ENCODE measurements at places on chromosomes 16 and 17.

DNA sequence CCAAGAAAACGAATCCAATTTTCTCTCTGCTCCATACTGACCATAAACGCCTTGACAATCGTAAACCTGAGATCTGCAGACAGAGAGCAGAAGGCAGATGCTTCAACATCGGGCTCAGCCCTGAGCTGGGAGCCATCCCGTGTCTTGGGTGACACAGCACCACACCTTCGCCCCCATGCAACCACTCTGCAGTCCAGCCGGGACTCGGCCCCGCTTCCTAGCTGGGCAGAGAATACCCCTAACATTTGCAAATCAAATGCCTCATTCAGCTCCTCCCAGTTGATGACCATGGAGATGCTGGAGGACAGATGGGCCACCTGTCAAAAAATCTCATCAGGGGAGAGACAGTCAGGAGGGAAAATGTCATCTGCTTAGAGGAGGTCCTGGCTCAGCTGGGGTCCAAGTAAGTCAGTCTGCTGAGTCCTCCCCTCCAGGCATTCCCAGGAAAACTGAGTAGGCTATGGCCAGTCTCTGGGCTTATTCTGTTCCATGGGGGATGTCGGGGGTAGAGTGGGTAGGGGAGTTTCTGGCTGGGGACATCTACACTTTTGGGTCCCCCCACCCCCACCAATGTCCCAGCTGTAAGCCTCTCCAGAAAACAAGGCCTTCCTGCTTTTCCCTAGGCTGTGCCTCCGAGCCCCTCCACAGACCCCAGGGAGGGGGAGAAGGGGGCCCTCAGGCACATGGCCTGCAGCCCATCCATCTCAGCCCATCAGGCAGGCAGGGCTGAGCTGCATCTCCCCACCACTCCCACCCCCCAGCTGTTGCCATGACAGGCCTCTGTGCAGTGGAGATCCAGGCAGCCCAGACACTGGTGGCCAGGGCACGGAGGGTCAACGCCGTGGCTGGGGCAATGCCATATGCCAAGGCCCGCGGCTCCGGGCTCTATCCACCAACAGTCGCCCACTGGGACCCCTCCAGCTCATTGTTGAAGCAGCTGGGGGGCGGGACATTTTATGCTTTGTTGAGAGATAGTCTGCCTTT is 158.6 kb downstream of the AXIN2 start:
- DNase-seq: no peak

DNA sequence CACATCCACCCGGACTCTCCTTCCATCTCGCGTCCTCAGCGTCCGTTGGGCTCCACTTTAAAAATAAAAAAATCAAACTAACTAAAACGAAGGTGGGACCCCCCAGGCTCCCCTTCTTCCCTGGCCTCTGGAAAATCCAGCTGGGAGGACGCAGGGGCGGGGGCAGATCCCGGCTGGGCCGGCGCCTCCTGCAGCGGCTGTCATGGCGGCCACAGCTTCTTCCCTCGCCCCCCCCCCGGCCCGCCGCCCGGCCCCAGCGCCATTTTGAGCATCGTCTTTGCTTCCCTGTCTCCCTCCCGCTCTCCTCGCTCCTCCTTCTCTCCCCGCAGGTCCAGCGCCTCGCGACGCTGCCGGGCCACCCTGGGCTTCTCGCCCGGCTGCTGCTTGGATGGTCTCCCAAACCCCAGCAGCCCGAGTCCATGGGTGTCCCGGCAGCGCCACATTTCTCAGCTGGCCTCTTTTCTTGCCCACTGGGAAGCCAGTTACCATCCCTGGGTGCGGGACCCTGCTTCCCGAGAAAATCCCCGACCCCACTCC is 3.3 kb downstream of the HOXB2 start:
- no peak for DNase-seq

DNA sequence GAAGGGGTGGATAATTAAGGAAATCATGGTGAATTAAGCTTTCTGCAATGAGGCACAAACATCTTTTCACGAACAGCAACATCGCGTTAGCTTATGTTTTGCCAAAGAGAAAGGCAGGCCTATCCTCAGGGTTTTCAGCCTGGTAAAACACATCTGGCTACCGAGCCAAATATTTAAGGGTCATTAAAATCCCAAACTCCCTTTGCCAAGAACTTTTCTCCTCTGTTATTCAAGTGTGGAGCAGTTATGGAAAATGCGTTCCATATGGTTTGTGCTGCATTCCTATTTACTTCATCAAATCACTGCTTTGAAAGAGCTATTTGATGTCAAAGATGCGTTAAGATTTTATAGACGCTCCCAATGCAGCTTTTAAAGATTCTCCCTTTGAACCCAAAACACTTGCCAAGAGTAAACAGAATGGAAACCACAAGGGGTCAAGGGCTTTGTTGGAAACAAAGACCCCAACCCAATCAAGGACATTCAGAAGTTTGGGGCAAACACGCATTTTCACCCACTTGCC is 308.3 kb upstream of the CDH5 start:
- no peak for DNase-seq

DNA sequence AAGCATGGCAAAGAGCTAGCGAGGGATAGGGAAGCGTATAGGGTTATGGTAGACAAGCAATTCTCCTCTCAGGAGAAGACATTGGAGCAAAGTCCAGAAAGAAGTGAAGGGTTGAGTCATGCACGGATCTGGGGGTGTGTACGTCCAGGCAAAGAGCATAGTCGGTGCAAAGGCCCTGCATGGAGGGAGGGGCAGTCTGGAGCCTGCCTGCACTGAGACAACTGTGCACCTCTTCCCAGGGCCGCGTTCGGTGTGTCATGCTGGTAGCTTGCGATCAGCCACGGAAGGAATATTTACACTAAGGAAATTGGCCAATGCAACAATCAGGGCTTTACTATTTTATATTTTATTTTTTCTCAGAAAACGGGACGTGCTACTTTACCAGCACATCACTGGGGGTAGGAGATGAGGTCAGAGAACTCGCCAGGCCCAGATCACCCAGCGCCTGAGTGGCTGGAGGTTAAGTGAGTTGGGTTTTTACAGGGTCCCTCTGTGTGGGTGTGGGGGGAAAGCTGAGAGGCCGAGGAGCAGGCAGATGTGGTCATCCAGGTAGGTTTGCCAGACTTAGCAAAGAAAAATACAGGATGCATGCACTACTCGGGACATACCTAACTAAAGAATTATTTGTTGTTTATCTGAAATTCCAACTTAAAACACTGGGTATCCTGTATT is 6.7 kb upstream of the B9D1 start:
- DNase-seq: no peak

GRCh38 chr16:14362774-14363371 is 267.2 kb downstream of the PARN start:
- no peak for DNase-seq

DNA sequence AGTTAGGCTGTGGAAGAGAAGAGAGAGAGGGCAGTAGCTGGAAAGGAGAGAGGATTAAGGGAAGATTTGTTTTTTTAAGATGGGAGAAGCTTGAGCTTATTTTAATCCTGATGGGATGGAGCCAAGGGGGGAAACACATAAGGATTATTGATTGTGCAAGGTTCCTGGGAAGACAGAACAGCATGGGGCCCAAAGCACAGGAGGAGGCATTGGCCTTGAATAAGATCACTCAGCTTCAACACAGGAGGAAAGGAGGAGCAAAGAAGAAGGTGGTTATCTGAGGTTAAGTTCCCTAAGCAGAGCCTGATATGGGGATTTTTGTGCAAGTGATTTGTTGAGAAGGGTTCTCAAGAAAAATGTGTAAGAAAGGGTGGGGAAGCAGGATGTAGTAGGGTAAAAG is 169.8 kb downstream of the ABCC12 start:
- no peak for DNase-seq

- DNase-seq: peak; percentile 26
These were observed 3.2 kb upstream of the IL17C start for GRCh38 chr16:88634994-88635670.

- no peak for DNase-seq
These were observed 20.7 kb downstream of the SPNS2 start for GRCh38 chr17:4519361-4519788.

DNA sequence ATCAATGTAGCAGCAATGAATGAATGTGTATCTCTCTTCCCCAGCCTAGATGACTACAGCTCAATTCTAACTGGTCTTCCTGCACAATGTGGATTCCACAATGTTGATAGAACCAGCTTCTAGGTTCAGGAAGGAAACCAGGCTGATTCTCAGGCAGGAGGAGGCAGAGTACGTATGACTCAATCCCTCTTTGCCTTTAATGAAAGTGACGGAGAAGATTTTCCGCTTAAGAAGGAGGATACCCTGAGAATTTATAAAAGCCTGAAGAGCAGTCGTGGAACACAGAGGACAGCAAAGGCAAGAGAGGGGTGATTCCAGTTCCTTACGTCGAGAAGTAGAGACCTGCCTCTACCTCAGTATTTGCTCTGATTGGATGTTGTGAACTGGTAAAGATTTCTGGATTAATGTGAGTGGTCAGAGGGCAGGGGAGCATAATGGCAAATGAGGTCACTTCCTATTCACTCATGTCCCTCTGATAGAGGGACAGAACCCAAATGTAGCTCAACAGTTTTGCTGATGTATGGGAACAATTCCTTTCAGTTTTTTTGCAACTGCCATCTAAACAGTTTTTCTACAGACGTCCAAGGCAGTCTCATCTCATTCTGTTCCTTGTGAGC is 15.0 kb upstream of the SLC16A11 start:
- DNase-seq: peak; percentile 32

- DNase-seq: no peak
These were observed 1.6 kb downstream of the OMG start for GRCh38 chr17:31295489-31295871.

DNA sequence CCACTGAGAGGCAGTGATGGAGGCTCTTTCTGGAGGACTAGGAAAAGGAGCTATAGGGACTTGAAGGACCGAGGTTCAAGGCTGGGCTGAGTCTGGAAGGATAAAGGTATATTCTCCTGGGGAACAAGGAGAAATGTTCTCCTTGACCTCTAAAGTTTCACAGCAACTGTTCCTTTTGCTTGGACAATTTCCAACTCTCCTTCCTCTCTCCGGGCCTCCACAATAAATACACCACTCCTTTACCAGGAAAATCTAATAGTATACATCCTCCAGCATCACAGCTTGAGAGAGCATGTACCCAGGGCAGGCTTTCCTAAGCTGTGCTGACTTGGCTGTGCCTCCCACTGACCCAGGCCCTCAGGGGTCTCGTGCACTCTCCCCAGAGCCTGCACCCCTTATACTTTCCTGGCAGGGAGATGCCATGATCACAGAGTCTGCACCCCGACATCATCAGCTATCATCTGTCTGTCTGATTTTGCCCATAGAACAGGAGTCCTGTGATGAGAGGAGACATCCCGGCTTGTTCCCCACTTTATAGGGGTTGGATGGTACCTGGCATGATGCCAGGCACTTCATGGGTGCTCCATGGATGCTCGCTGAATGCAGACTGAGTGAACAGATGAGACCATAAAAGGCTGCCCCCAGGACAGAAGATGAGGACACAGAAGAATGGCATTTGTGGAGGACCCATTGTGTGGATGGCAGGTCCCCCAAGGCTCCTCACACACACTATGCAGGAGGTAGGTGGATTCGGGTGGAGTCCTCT is 582.6 kb upstream of the CDH5 start:
- DNase-seq: no peak

GRCh38 chr16:78689028-78689427 is 589.6 kb downstream of the WWOX start:
- DNase-seq: peak; percentile 56

DNA sequence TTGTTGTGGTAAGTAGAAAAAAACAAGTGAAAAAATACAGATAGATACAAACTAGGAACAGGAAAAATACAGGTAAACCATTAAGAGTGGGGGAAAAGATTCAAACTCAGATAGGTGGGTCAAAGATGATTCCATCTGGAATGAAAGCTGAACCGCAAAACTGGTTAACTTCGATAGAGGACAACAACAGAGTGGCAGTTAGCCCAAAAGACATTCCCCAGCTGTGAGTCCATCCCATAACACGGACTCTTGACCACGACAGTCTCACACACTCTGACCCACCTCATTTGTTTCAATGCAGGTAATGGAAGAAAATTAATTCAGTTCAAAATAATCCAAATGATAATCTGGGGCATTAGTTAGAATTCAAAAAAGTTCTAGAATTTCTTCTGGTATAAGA is 13.5 kb downstream of the ELAC2 start:
- DNase-seq: no peak

DNA sequence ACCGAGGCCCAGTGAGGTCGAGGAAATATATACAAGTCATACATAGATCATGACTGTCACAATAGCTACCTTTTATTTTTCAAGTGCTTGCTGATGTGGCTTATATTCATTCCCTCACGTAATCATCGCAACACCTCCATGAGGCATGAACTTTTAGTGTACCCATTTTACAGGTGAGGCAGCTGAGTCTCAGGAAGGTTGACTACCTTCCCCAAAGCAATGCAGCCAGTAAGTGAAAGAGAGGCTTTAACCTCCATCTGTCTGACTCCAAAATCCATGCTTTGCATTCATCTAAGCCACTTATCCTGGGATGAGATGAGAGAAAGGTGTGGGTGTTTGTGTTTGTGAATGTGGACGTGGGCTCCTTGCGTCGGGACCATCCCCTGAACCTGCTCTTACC is 30.8 kb downstream of the CALB2 start:
- no peak for DNase-seq

DNA sequence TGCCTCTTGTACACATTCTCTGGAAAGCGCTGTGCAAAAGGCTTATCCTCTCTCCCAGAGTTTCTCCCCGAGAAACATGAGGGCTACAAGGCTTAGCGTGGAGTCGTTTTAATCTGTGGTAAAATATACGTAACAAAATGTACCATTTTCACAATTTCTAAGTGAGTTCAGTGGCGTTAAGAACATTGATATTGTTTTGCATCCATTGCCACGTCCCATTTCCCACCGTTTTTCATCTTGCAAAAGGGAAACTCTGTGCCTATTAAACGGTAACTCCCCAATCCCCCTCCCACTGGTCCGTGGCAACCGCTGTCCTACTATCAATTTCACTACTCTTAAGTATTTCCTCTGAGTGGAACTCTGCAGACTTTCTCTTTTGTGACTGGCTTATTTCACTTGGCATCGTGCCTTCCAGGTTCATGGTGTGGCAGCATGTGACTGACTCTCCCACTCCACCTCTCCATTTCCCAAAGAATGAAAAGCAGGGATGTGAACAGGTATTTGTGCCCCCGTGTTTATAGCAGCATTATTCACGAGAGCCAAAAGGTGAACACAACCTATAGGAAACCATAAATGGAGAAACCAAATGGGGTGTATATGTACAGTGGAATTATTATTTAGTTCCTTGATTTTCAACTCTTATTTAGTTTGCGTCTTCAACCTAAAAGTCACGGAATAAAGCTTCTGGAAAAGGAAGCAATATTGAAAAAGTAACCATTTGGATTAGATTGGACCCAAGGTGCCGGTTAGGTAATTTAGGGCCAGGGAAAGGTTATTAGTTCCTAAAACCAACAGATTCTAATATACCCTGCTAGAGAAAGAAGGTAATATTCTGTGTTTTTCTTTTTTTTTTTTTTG is 1.1 kb upstream of the USP32 start:
- peak; percentile 67 for DNase-seq

- DNase-seq: no peak
These were observed 6.5 kb downstream of the FNDC8 start for GRCh38 chr17:35127751-35128514.

DNA sequence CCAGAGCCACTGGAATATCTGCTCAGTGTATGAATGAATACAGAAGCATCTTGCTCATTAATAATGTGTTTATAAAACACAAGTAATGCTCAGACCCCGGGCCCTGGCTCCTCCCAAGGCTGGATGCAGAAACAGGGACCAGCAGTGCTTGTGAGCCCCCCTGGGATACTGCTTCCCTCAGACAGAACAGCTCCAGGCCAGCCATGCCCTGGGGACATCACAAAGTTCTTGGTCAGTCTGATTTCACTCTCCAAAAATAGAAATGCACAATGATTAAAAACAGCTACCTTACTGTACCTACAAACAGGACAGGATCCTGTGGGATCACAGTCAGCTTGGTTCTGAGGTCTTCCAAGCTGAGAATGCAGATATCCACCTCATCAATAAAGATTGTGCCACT is 68.2 kb downstream of the ABCC12 start:
- DNase-seq: no peak

GRCh38 chr16:9154567-9155410 is 63.3 kb downstream of the HAPSTR1 start:
- no peak for DNase-seq
